T-helper 17 cell (primary cell): ENCODE measurements at places on chromosomes 12 and 14.

- H3K27ac ChIP-seq, result no peak overlapping the region
- no peaks in the 10 kb centered on the region for H3K27me3 ChIP-seq
- peaks cover 2% of the 10 kb centered on the region for H3K36me3 ChIP-seq
- H3K4me1 ChIP-seq, result no peaks in the 10 kb centered on the region
These were observed 40.3 kb downstream of the BRAP start for GRCh38 chr12:111645433-111645832.

- H3K27ac ChIP-seq, result peak overlapping the region; percentile 47
- H3K27me3 ChIP-seq, result no peaks in the 10 kb centered on the region
- peaks cover 6% of the 10 kb centered on the region for H3K36me3 ChIP-seq
- DNase-seq, result no peak
- peaks cover 12% of the 10 kb centered on the region for H3K4me1 ChIP-seq
These were observed 86.8 kb downstream of the RFLNA start for GRCh38 chr12:124381456-124382296.

DNA sequence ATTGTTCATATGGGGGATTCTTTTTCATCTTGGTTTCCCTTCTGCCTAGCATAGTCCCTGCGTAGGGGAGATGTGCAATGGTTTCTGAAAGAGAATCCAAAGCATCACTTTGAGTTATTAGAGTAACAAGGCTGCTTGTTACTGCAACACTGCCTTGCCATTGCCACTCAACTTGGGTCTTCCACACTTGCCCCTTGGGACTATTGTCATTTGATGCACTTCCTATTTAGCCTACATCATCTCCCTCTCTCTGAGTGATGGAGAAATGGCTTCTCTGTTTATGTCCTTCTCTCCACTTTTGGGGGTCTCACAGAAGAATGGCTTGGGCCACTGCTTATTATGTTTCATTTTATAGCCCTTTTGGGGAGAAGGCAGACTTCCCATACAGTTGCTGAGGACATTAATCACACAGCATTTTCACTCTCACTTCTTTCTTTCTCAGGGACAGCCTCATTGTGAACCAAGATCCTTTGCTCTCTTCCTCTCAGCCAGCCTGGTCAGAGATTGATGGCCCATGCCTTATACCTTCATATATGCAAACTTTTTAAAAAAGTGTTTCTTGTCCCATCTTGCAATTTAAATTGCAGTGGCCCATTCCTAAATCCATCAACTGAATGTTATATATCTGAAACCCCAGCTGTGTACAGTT is 50.8 kb upstream of the POC1B start:
- H3K36me3 ChIP-seq, result no peaks in the 10 kb centered on the region
- H3K27me3 ChIP-seq, result no peaks in the 10 kb centered on the region
- no peak overlapping the region for H3K27ac ChIP-seq
- H3K4me1 ChIP-seq, result no peaks in the 10 kb centered on the region
- no peak for DNase-seq

- no peaks in the 10 kb centered on the region for H3K36me3 ChIP-seq
- H3K27me3 ChIP-seq, result peaks cover 45% of the 10 kb centered on the region
- H3K27ac ChIP-seq, result no peak overlapping the region
- no peaks in the 10 kb centered on the region for H3K4me1 ChIP-seq
These were observed 23.3 kb downstream of the CLEC1A start for GRCh38 chr12:10075451-10075850.

- H3K27me3 ChIP-seq, result peaks cover 33% of the 10 kb centered on the region
- no peak for DNase-seq
- no peak overlapping the region for H3K27ac ChIP-seq
- H3K36me3 ChIP-seq, result peaks cover 5% of the 10 kb centered on the region
- H3K4me3 ChIP-seq, result no peak overlapping the region
- H3K4me1 ChIP-seq, result no peaks in the 10 kb centered on the region
These were observed 23.8 kb upstream of the PYROXD1 start for GRCh38 chr12:21413369-21414277.

DNA sequence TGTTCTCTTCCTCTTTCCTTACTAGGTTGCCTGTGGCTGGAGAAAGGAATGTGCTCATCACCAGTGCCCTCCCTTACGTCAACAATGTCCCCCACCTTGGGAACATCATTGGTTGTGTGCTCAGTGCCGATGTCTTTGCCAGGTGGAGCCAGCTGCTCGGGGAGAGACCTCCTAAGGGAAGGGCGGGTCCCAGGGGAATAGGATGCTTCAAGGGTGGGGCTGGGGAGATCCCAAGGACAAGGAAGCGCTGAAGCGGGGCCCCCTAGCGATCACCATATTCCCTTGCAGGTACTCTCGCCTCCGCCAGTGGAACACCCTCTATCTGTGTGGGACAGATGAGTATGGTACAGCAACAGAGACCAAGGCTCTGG is 10.2 kb downstream of the MARS1 start:
- no peaks in the 10 kb centered on the region for H3K27me3 ChIP-seq
- peak overlapping the region; percentile 56 for H3K27ac ChIP-seq
- peaks cover 18% of the 10 kb centered on the region for H3K36me3 ChIP-seq
- H3K4me3 ChIP-seq, result no peak overlapping the region
- DNase-seq, result no peak
- H3K4me1 ChIP-seq, result peaks cover 12% of the 10 kb centered on the region

GRCh38 chr12:100554608-100555077 is 18.8 kb upstream of the GAS2L3 start:
- no peak overlapping the region for H3K27ac ChIP-seq
- H3K4me3 ChIP-seq, result no peak overlapping the region
- H3K27me3 ChIP-seq, result peaks cover 5% of the 10 kb centered on the region
- H3K36me3 ChIP-seq, result no peaks in the 10 kb centered on the region
- DNase-seq, result no peak
